ENCODE measurements at places on chromosomes 4 and X.

- DNase-seq: no peak
Measured at GRCh38 chr4:106647451-106647850, 278.9 kb upstream of the GIMD1 start.

DNA sequence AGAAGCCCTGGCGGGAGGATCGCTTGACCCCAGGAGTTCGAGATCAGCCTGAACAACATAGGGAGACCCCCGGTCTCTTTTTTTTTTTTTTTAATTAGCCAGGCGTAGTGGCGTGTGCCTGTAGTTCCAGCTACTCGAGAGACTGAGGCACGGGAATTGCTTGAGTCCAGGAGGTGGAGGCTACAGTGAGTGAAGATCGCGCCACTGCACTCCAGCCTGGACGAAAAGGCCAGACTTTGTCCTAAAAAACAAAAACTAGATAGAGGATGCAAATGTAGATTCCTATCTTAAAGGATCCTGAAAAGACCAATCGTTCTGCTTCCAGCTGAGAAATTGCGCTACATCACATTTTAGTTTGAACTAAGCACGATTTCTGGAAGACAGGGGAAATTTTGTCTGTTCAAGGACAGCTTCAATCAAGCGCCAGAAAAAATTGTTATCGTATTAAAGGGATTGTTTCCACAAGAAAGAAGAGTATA lies 627 bp upstream of the HSD17B11 start:
- DNase-seq: no peak

DNA sequence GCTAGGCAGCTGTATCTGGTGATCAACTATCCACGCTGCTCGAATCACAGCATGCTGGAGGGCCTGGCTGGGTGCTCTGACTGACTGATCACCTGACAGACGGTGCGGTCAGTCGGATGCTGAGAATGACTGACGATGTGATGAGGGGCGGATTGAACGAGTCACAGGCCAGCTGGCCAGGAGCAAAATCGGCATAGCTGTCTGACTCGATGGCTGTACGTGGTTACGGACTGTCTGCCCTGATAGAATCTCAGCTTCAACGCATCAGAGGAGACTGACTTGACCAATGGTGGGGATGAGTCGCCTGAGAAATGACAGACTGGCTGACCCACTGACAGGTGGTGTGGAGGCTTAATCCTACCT lies 1.0 kb upstream of the SUV39H1 start:
- DNase-seq: no peak

GRCh38 chrX:118974088-118974907 lies at the start of gene LONRF3:
Gene LONRF3, plus strand, starts transcription at chrX:118974618. Its CDS starts 163 bp downstream, at chrX:118974781.
- DNase-seq: peak; percentile 50

DNA sequence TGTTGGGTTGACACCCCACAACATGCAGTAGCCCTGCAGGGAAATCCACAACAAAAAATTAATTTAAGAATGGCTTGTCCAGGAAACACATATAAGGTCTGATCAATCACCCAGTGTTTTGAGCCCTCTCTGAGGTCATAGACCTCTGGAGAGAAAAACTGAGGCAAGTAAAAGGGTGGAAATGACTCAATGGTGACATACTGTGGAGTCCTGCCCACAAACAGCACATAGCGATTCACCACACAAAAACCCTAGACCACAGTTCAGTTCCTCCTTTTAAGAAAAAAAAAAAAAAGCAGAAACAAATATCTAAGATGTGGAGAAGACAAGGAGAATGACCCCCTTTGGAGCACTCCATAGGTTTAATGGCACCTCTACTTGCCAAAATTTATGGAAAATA lies 2691.0 kb downstream of the PCDH7 start:
- DNase-seq: no peak

DNA sequence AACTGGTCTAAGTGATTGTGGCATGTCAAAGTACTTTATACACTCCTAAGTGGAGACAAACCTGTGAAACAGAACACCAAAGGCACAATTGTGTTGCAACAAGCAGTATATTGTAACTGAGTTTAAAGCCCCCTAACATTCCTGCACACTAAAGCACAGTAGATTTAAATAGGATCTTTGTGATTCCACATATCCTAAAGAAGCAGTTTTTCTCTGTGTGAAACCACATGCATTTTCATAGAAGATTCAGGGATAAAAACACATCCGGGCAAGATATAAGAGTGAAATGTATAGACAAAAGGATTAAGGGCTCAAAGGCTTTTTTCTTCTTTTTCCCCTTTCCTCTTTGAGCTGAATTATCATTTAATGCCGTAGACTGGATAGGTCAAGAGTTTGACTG lies 82.2 kb downstream of the ANK2 start:
- no peak for DNase-seq

- no peak for DNase-seq
Measured at GRCh38 chrX:9308426-9308825, 156.4 kb upstream of the TBL1X start.

- no peak for DNase-seq
Measured at GRCh38 chr4:160877087-160877790, 1286.6 kb downstream of the FSTL5 start.

- peak; percentile 1 for DNase-seq
Measured at GRCh38 chrX:56798339-56798711, 69.3 kb downstream of the NBDY start.

DNA sequence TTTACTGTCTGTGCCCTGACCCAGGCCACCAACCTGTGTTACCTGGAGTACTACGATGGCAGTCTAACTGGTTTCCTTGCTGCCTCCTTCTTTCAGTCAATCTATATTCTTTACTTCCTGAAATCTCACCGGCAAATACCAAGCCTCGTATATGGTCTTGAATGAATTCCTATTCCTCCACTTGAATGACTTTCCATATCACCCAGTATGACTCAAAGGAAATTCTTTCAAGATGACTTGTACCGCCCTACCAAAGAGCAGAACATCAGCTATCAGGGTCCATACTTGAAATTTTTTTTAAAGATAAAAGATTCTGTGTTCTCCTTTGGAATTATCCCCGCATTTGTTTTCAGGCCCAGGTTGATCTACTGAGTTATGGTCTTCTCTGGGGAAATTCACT lies 378.0 kb downstream of the AFF2 start:
- no peak for DNase-seq

DNA sequence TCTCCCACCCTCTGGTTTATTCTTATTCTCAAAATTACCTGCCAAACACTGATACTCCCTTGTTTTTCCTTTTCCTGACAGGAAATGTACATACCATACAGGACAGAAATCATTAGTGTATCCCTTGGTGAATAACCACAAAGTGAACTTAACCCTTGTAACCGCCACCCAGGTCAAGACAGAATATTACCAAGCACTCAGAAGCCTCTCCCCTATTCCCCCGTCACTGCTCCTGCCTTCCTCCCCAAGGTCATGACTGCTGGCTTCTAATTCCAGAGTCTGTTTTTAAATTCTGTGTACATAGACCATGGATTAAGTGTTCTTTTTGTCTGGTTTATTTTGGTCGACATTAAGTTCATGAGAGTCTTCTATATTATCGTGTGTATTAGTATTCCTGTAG lies 37.7 kb downstream of the HTT start:
- DNase-seq: no peak

DNA sequence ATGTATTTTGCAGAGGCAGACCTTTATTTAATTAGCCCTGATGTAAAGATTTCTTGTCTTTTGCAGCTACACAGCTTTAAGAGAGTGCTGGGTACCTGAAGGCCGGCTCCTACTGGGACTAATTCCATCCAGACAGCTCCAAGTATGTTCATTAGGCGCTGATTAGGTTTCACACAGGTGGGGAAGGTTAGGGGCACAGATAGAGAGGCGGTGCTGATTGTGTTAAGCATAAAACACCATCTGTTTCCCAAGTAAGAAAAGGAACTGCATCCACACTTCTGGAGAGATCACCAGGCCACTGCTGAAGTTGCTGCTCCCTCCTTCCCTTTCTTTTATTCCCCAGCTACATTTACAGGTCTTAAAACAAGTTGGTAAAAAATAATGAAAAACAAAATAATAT lies 349.5 kb downstream of the ZIC3 start:
- no peak for DNase-seq

DNA sequence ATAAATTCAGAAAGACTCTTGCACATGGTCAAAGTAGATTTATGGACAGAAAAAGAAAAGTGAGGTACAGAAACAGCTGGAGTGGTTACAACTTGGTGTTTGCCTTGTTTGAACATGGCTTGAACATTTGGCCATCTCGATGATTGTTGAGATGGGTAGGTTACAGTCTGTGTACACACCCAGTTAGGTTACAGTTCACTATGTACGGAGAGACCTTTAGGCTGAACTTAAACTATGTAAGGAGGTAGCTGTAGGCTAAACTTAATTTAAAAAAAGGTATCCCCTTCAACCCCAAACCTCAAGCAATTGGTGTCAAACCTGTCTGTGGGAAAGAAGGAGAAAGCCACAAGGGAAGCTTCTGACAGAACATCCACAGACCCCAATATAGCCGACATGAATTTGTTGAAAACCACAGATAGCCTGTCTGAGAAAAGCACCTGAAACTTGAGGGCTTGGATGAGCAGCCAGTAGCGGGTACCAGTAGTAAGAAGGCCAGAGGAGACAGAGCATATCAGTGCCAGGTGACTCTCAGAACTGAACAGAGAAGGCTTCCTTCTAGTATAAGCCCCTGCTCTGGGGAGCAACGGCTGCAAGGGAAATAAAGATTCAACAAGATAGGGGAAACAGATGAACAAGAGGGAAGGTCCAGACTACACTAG lies 247.9 kb upstream of the GALNTL6 start:
- no peak for DNase-seq

DNA sequence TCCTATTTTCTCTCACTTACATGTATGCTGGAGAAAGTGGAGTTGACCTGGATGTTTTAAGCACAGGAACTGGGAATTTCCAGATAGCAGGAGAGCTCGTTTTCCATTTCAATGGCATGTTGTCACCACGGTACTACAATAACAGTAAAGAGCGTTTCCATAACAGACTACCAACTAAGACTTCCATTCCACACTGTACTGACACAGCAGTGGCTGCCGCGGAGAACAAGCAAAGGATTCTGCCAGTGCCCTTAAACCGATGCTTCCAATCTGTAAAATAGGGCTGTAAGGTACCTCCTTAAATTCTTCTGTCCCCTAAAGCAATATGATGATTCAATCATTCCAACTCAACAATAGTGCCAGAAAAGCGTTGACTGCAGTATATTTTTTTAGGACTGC lies 143.9 kb downstream of the KLHL13 start:
- DNase-seq: no peak

DNA sequence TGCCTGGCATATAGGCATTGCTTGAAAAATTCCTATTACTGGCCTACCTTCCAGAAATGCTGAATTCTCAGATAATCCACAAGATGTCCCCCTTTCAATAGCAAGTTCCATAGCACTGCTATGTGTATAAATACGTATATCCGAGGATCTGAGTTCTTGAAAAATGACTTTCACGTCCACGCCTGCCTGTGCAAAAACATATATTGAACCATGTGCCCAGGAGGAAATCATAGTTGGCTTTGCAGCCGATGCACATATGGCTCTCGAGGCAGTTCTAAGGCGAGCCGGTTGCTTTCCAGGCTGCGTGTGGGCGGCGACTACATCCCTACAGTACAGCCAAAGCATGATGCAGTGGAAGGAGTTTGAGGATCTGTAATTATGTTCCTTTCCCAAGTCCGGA lies 55.4 kb upstream of the ESX1 start:
- DNase-seq: no peak

- no peak for DNase-seq
Measured at GRCh38 chrX:8692871-8693270, 39.1 kb downstream of the ANOS1 start.

GRCh38 chr4:37928426-37929416 lies 31.5 kb upstream of the PTTG2 start:
- no peak for DNase-seq

DNA sequence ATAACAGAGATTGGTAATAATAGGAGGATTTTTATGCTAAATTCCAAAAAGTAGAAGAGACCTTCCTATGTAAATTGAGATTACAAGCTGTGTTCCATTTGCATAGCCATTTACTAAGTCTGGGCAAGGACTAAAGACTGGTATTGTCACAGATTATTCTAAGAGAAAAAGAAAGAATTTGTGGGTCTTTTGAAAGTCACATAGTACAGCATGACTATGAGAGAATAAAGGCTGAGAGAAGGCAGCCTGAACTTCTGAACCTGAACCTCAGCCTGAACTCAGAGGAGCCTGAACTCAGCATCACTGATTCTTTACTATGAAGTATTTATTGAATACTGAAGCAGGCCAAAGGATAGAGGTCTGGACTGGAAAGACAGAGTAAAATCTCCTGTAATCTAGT lies 297.5 kb downstream of the STPG2 start:
- DNase-seq: no peak

- DNase-seq: no peak
Measured at GRCh38 chrX:73447311-73447794, 500 bp downstream of the CDX4 start.

DNA sequence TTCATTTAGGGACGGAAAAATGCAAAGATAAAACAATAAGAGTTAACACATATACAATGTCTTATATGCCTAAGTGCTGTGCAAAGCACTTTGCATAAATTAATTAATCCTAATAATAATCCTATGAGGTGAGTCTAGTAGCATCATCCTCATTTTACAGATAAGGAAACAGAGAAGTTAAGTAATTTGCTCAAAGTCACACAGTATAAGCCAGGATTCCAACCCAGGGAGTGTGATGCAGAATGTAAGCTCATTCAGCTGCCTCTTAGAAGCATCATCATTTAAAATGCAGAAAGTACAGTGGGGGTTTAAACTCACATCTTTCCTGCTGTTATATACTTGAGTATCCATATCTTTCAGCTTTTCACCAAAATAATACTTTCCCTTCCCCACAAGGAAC lies 203.7 kb downstream of the LARP7 start:
- DNase-seq: no peak

- no peak for DNase-seq
Measured at GRCh38 chrX:108245462-108245861, 153.9 kb downstream of the ATG4A start.

GRCh38 chrX:25726539-25726938 lies 411.6 kb upstream of the MAGEB18 start:
- no peak for DNase-seq

DNA sequence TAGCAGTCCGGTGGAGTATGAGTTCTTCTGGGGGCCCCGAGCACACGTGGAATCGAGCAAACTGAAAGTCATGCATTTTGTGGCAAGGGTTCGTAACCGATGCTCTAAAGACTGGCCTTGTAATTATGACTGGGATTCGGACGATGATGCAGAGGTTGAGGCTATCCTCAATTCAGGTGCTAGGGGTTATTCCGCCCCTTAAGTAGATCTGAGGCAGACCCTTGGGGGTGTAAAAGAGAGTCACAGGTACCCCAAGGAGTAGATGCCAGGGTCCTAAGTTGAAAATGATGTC lies 852 bp downstream of the MAGEH1 start:
- no peak for DNase-seq

DNA sequence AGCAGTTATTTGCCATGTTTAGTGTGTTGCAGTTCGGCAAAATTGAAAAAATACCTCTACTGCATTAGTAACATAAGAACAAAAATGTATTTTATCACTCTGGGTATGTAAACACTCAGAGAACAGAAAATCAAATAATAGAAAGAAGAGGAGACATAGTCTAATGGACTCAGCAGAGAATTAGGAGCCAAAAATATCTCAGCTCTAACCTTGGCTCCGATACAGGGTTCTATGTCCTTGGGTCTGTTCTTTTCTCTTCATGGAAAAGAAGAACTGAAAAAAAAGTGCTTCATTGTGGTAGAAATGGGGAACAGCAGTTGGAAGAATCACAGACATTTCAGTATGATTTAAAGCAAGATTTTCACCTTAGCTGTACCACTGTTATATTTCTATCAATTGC lies 240.5 kb upstream of the CXXC4 start:
- DNase-seq: no peak

GRCh38 chr4:63693321-63693720 lies 715.9 kb downstream of the TECRL start:
- DNase-seq: no peak

GRCh38 chrX:69170319-69170718 lies 5.1 kb upstream of the PJA1 start:
- no peak for DNase-seq

- DNase-seq: no peak
Measured at GRCh38 chr4:173909294-173909693, 374.2 kb downstream of the FBXO8 start.
